T-helper 1 cell (primary cell): ENCODE measurements at places on chromosomes 5 and 9.

DNA sequence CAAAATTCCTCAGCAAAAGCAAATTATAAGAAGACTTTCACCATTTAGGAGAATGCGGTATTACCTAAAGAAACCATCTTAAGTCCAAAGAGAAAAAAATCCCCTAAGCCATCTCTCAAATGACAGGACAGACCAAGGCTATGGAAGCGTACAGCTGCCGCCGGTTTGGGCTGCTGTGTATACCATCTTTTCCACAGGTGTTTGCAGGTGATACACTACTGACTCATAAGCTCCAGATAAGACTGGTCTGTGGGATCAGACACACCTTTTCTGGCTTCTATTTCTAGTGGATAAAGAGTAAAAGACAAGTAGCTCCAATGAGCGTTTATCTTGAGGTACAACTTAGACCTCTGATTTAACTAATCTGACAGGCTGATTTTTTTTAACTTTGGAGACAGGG is 7.7 kb downstream of the CDKN2AIPNL start:
- DNase-seq, result no peak

DNA sequence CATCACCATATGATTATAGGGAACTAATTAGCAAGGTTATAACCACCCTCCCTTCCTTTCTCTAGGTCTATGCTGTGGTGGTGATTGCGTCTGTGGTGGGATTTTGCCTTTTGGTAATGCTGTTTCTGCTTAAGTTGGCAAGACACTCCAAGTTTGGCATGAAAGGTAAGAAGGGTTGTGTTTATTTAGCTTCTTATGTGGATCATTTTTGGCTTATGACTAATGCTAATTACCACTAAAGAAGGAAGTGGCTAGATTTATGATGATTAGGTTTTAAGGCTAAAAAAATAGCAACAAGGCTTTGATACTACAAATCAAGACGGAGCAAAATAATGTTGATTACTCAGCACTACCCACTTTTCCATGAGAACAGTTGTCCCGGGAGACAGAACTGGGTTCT is 82.4 kb downstream of the NTRK2 start:
- DNase-seq, result no peak

- no peak for DNase-seq
These were observed 230.5 kb downstream of the ESM1 start for GRCh38 chr5:54754878-54755277.

DNA sequence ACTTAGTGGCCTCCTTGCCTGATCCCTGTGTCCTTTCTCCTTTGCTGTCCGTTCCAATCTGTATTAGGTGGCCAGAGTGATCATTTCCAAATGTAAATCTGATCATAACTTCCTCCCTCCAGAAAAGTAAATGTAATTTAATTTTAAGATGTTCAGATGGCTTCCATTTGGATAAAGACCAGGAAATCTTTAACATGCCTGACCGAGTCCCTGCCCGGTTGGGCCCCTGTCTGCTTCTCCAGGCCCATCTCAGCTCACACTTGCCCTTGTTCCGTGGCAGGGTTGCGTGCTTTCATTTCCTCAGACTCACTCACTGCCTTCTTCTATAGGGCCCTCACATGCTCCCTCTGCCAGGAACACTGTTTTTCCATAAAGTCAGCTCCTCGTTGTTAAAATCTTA is 7.6 kb downstream of the MAP3K1 start:
- DNase-seq, result no peak

DNA sequence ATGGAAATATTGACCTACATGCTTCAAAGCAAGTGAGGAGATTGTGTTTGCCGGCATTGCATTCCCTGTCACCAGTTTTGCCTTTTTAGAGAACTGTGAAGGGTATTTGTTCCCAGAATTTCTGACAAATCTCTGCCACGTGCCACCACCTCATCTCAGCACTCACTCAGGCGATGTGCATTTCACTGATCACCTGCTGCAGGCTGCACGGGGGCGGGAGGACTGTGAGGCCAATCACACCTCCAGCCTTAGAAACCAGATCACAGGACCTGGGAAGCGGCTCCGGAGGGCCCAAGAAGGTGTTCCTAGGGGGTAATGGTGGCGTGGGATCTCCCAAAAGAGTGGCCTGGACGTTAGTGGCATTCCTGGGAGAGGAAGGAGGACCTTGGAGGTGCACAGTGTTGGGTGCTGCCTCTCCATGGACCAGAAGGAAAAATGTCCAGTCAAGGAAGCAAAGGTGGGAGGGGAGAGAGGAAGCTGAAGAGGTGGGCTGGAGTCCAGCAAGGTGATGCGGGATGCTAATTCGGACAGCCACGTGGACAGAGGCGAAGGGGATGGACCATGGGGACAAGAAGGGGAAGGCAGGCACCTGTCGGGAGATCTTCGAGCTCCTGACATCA is 63.6 kb upstream of the OLFM1 start:
- DNase-seq, result no peak

DNA sequence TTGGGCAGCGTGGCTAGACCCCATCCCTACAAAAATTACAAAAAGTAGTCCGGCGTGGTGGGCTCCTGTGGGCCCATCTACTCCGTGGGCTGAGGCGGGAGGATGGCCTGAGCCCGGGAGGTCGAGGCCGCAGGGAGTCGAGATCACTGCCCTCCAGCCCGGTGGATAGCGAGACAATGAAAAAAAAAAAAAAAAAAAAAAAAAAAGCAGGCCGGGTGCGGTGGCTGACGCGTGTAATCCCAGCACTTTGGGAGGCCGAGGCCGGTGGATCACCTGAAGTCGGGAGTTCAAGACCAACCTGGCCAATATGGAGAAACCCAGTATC is 110.5 kb upstream of the LPCAT1 start:
- no peak for DNase-seq

GRCh38 chr5:82851471-82851870 is 225.7 kb downstream of the TMEM167A start:
- no peak for DNase-seq

GRCh38 chr5:32280656-32281081 is 32.1 kb downstream of the MTMR12 start:
- DNase-seq, result peak; percentile 84

GRCh38 chr9:14769230-14769571 is 46.7 kb upstream of the CER1 start:
- DNase-seq, result no peak

GRCh38 chr5:82046276-82046647 is 74.4 kb downstream of the ATG10 start:
- no peak for DNase-seq

DNA sequence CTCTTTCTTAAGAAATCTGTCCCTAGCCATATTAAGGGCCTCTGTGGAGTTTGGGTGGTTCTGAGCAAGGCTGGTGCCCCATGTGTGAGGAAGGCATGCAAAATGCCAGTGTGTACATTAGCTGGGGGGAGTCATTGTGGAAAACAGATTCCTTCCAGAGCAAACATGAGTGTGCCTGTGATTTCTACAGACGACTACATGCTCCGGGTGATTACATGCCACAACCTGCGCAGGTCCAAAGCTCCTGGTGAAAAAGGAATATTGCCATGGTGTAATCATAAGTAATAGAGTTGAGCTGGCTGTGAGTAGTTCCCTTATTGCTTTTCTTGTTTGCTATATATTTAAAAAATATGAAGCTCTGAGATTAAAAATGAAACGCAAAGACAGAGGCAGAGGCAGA is 102.1 kb downstream of the ACER2 start:
- DNase-seq, result no peak

GRCh38 chr9:82091610-82092009 is 103.0 kb downstream of the SPATA31D1 start:
- no peak for DNase-seq

DNA sequence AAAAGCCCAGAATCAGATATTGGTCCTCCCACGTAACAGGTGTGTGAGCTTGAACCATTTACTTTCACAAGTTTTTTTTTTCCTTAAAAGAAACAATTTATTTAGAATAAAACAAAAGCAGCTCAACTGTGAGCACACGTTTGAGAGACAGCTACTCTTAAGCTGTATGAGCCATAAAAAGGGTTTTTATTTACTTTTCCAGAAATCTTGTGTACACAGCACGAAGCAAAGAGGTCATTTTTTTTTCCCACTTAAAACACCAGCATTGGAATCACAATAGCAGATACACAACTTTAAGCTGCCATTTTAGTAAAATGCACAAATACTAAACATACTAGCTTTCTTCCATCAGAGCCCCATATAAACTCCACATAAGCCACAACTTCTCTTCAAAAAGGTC is 44.6 kb downstream of the JAKMIP2 start:
- no peak for DNase-seq

DNA sequence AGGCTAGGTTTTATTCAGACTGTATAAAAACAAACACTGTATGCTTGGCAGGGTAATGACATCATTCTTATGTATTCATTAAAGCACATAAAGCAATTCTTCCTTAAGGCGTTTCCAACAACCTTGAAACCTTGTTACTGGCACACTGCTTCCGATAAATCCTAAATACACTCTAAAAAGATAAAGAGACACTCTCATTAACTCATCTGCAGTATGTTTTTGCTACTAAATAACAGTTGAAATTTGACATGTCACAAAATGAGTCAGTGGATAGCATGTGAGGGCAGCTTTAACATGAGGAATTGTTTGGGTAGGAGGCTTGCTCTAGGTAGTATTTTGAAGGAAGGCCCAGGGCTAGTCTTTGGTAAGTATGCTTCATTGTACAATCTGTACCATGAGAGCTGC is 13.7 kb downstream of the YIPF5 start:
- DNase-seq, result no peak

DNA sequence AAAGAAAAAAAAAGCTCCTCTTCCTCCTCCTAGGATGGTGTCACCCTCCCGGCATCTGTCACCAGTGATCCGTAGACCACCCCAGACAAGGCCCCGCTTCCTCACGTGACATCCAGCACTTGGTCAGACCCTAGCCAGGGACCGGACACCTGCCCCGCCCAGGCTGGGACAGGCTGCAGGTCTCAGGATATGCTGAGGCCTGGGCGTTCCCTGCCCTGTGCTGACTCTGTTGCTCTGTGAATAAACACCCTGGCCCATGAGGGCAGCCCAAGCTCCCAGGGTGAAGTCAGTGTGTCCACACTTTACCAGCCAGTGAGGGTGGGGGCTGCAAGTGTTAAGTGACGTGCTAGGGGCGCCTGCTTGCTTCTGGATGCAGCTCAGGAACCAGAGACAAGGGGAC is 5.6 kb downstream of the EDF1 start:
- DNase-seq, result no peak

GRCh38 chr9:17846948-17847655 is 268.2 kb downstream of the SH3GL2 start:
- no peak for DNase-seq

DNA sequence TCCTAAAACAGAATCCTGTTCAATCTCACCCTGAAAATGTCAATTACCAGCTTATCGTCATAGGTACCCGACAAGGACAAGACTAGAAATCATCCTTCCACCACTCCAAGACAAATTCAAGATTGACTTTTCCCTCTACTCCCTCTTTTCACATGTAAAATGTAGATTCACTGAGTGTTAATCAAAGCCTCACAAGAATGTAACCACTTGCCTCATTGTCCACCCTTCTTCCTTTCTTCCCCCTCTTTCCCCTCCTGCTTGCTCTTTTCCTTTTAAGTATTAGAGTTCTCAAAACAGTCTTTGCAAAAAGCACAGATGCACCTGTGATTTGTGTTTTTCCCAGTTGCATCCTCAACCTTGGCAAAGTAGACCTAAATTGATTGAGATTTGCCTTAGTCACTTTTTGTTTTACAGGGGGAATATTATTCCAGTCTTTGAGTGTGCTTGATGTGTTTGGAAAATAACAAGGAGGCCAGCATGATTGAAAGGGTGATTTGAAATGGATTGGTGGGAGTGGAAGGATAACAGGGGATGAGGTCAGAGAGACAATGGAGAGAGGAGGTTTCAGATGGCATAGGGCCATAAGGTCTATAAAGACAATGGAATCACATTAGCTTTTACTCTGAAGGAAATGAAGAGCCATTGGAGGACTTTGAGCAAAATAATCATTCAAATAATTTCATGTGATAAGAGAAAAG is 231.3 kb upstream of the TYRP1 start:
- DNase-seq, result no peak

GRCh38 chr9:134928436-134929192 is 10.9 kb upstream of the FCN1 start:
- DNase-seq, result no peak

DNA sequence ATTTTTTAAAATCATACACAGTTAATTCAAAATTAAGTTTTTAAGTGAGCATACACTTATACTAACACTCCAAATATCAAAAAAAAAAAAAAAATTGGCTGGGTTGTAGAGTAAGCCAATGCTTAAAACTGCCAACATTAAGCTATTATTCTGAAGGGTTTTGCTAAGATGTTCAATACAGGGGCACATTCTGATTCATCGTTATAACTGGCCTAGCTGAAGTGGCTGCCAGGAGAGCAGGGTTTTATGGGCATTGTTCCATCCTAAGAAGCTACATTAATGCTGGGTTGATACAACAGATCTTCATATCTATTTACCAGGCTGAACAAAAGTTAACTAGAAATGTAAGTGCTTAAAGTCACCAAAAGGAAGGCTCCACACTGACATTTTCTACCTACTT is 13.4 kb downstream of the ELAVL2 start:
- DNase-seq, result no peak

DNA sequence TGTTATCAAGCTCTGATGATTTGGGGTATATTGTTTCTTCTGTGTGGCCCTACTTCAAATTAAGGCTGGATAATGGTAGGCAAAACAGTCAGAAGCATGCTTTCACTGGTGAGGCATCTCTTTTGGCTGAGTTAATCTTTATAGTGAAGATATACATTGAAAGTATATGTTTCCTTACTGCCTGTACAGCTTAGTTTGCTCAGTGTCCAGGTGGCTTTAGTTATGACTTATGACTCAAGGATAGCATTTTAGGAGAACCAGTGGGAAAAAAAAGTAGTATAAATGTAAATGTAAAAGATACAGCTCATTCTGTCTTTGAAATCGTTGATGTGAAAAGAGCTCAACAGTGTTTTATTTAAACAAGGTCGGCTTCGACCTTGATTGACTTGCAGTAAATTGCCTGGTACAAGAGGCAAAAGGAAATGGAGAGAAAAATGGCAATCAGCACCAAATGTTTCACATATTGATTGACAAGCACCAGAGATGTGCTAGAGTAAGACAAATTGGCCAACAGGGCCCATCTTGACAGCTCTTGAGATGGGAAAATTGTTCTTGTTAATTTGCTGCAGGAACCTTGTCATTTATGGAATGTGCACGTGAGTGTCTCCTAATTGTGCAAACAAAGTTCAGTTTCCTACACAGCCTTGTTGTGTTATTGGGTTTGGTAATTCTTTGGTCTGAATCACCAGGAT is 447.4 kb upstream of the WWC1 start:
- no peak for DNase-seq

- DNase-seq, result no peak
These were observed 311.7 kb upstream of the ZNF608 start for GRCh38 chr5:125057912-125058826.

GRCh38 chr5:117475919-117476318 is 901.3 kb upstream of the SEMA6A start:
- DNase-seq, result no peak

DNA sequence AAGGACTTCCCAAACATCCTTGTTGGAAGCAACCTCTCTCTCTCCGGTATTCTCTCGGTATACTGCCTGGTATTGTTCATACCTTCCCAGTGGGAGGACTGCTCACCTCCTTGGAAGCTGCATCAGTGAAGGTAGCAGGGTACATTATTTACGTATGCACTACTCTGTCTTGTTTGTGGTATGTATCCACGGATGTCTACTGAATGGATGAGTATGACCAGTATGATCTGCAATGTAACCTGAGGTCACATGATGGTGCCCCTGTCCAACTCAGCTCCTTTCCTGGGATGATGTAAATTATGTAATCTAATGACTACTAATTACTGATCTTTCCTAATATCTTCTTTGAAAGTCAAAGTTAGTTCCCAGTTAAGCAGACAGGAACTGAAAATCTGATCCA is 32.1 kb downstream of the CEMIP2 start:
- no peak for DNase-seq

- DNase-seq, result no peak
These were observed 99.2 kb downstream of the MED27 start for GRCh38 chr9:131980267-131981016.
